ENCODE measurements at places on chromosomes 6 and 20.

GRCh38 chr20:54123587-54124180, 50.1 kb downstream of the CYP24A1 start:
- no peak for DNase-seq

GRCh38 chr6:11437824-11438459, 99.6 kb upstream of the TMEM170B start:
- DNase-seq: no peak

DNA sequence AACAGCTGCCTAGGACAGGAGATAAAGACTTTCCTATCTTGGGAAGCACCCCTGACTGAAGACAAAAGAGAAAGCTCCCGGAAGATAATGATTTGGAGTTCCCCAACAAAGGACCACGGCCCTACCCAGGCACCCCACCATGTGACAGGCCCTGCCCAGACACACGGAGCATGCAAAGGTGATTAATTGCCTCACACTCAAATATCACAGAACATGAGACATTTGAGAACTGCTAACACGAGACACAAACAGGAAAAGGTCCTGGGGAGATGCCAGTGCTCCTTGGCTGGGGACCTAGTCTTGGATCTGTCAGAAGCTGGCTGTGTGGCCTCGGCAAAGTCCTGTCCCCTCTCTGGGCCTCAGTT, 82.5 kb upstream of the PTPN1 start:
- DNase-seq: no peak

GRCh38 chr6:16504609-16505008, 256.7 kb downstream of the ATXN1 start:
- no peak for DNase-seq

- no peak for DNase-seq
These were observed 26.7 kb upstream of the CDKN1A start for GRCh38 chr6:36651659-36652379.

GRCh38 chr6:148682252-148682651, 64.6 kb upstream of the UST start:
- DNase-seq: no peak

DNA sequence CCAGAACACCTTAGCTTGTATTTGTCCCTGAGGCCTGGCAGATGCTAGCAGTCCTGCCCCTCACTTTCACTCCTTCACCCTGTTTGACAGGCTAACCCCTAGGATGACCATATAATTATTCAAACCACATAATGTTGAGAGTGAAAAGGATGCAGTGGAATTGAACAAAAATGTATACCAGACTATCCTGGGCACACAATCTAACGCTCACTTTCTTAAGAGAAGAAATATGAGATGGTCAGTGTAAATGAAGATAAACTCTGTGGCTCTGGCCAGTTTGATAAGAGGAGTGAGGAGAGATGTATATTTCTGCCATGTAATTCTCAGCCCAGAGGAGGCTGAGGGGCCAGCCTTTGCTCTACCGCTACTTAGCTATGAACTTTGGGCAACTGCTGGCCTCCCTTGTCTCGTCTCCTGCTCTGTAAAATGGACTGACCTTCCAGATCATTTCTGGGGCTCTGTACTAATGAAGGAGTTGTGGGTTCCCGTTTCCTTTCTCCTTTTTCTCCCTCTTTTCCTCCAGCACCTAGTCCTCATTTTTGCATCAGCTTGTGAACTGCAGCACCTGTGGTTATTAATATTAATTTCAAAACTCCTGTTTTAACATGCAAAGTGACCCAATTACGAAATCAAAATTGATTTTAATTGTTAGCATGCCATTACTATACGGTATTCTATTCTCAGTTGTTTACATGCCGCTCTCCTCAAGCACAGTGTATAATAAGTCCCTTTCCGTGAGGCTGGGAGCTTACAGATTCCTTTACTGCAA, 92.5 kb upstream of the IYD start:
- DNase-seq: no peak

DNA sequence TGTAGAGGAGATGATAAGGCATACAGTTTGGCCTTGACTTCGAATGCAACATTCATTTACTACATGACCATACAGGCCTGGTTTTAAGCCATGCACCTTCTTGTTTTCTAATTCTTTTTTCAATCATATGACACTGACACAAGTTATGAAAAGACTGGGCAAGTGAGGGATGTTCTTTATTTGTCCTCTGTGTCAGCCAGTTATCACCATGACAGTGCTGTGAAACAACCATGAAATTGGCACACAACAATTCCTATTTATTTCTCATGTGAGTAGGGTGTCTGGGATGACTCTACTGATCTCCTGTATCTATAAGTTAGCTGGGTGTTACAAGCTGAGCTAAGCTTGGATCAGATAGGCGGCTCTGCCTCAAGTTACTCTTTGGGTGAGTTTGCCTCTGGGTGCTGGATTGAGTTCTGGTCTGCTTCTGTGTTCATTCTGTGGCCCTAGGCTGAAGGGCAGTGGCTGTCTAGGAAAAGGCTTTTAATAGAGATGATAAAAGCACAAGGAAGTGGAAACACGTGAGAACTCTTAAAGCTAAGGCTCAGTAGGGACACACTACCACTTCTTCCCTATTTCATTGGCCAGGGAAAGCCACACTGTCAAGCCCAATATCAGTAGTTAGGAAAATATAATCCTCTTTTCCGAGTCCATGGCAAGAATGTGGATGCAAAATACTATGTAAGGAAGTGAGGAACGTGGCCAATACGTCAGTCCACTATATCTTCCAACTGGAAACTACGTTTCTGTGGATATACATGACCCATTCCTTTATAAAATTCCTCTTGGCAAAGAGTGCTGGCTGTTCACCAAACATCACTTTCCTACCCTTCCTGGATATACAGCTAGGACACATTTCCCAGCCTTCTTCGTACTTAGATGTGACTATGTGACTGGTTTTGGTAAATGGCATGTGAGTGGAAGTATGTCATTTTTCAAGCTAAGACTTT, 126.2 kb upstream of the RNF24 start:
- DNase-seq: no peak

DNA sequence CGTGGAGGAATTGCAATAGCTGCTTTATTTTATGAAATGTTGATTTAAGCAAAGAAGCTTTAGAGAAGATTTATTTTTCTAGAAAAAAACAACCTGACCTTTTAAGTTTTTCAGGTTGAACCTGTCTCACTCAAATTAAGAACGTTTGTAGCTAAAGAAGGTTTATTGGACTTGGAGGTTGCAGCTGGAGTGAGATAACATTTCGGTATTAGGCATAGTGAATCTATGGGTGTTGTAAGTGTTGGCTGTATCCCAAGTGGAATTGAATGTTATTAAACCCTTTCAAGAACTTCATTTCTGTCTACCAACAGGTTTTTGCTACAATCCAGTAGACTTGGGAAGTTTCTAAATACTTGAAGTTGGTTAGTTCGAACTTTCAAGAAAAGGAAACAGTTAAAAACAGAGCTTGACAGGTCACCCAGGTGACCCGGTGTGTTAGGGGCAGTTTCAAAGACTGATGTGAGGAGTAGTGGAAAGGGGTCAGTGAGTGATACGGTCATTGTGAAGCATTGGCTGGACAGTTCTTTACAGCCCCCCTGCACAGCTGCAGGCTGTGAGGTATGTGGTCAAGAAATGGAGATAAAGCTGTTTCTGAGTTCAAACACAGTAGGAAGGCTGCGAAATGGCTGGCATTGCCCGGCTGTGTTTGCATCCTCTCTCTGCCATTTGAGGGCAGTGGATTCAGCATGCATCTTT, 2.4 kb upstream of the TBCC start:
- DNase-seq: no peak

- DNase-seq: no peak
These were observed 36.0 kb upstream of the SLC35D3 start for GRCh38 chr6:136886091-136886490.

GRCh38 chr20:58016779-58017178, 211.7 kb downstream of the ANKRD60 start:
- no peak for DNase-seq

DNA sequence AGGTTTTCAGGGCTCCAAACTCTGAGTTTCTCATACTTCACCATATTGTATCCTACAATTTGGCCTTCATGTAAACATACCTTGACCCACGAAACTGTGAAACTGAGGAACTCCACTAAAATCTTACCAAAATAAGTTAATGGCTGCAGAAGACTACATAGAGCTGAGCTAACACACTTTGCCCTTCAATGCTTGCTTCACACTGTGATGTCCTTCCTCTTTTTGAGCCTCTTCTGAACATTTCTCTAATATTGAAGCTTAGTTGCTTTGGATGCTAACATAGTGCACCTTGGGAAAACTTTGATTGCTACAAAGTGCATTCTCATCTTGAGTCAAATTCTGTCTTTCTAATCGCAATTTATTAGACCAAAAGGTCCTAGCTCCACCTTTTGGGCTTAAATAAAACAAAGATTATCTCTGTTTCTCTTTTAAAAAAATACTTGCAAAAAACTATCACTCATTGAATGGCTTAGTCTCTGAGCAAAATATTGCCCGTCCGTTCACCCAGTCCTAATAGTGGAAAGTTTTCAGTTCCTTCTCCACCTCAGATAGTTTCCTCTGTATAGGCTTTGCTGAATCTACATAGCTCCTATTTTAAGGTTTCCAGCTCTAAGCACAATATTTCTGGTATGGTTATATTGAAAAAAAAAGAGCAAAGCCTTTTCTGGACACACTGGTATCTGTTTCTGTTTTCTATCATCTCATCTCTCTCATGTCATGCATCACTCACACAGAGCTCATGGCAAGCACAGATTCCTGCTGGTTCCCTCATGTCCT, 494.6 kb downstream of the RFPL4B start:
- DNase-seq: peak; percentile 5

- no peak for DNase-seq
These were observed 319.7 kb upstream of the MAN1A1 start for GRCh38 chr6:119669221-119669620.

GRCh38 chr6:91376686-91377085, 789.8 kb upstream of the MAP3K7 start:
- DNase-seq: no peak

GRCh38 chr6:129694036-129694435, 15.9 kb downstream of the ARHGAP18 start:
- no peak for DNase-seq

GRCh38 chr6:133047065-133047665, 194.0 kb upstream of the EYA4 start:
- DNase-seq: no peak

DNA sequence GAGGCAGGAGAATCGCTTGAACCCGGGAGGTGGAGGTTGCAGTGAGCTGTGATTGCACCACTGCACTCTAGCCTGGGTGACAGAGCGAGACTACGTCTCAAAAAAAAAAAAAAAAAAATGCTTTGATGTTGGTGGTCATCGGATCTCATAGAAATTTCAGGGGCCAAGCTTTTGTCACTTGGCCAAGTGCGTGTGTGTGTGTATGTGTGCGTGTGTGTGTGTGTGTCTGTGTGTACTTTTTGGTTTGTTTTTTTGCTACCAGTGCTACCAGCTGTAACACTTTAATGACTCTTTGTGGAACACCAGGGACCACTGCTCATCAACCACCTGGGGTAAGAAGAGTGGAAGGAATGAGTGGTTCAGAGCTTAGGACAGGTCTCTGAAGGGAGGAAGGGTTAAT, 49.7 kb downstream of the TRAF3IP2 start:
- no peak for DNase-seq

DNA sequence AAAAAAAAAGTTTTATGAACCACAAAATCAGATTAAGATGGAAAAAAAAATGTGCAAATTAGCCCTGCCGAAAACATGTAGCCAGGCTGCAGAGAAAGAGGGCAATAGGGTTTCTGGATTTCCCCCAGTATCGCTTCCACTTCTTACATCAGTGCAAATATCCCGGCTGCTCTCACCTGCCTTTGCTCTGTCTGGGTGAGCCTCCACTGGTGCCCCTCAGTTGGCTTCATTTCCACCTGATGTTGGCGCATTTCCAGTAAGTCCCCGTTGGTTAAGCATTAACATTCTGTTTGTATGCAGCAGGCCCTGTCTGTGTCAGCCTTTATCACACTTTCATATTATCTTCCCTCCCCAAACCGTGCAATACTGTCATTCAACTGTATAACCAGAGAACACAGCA, 215.1 kb downstream of the CBLN4 start:
- no peak for DNase-seq

DNA sequence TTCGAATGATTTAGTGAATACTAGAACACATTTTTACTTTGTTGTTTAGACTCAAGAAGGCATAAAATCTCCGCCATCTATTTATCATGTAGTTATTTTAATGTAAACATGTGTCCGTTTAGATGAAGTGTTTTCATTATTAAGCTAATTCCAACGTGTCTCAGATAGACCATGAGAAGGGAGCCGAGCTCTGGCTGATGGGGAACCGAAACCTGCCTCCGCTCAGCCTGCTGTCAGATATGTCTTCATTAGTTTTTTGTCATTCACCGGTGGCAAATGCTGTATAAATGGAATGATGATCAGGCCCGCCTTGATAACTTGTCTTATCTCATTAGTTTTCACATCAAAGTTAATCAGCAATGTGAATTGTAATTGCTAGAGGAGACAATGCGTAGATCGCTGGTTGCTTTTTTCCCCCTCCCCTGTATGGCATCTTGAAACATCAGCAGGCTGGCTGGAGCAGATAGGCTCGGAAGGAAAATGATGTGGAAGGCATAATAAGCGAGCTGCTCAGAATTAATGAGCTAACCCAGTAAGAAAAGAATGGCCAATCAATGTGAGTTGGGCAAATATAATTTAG, 136.4 kb downstream of the LINC00237 start:
- DNase-seq: no peak

DNA sequence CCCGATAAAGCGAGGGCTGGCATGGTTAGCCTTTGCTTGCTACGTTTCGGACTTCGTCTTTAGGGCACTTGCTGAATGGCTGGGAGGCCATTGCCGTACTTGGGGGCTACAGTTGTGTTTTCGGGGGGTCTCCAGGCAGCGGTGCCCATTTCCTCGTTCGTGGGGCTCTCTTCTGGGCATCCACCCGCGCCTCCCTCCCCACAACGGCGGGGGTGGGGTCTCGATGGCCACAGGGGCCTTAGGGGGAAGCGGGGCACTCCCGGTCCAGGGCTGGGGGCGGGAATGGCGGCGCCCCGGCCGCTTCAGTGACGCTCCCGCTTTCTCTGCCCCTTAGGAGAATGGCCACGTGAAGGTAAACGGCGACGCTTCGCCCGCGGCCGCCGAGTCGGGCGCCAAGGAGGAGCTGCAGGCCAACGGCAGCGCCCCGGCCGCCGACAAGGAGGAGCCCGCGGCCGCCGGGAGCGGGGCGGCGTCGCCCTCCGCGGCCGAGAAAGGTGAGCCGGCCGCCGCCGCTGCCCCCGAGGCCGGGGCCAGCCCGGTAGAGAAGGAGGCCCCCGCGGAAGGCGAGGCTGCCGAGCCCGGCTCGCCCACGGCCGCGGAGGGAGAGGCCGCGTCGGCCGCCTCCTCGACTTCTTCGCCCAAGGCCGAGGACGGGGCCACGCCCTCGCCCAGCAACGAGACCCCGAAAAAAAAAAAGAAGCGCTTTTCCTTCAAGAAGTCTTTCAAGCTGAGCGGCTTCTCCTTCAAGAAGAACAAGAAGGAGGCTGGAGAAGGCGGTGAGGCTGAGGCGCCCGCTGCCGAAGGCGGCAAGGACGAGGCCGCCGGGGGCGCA, 2.4 kb downstream of the MARCKS start:
- peak; percentile 43 for DNase-seq

DNA sequence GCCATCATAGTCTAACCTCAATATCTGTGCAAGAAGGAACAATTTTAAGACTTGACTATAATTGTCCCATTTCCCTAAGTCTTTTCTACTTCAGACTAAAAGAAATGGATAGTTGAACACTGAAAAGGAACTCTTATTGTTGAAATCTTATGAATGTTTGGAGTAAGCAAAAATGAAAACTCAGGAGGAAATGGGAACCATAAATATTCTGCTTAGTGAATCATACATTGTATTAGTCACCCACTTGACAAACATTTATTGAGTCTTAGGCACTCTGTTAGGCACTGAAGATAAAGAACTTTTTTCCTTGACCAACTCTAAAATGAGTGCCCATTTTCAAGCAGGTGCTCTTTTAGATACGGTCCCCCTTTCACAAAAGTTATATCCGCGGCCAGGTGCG, 8.7 kb downstream of the CCDC170 start:
- no peak for DNase-seq

All from putamen (tissue), 1 donor.